ENCODE measurements at places on chromosomes 16 and 17.

DNA sequence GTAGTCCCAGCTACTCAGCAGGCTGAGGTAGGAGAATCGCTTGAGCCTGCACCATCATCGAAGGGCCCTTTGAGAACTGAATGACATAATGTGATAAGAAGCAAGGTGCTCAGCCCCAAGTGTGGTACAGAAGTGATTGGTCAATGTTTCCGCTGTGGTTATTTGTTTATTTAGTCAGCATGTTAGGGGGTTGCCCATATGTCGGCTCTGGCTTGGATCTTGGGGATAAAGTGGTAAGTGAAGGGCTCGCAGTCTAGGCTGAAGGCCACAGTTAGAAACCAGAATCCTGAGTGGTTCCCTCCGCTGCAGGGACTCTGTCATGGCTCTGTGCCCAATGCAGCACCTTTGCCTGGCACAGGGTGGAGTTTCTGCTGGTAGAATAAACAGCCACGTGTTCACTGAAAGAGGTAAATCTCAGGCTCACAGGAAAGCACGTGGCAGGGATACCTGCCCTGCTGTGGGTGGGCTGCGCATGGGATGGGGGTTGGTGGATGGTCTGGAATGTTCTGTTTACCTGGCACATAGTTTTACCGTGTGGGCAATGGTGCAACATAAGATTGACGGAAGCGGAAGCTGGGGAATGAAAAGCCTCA lies 35.4 kb downstream of the SYT17 start:
- DNase-seq: no peak

GRCh38 chr17:34095106-34095505 lies 160.0 kb upstream of the CCL2 start:
- no peak for DNase-seq

DNA sequence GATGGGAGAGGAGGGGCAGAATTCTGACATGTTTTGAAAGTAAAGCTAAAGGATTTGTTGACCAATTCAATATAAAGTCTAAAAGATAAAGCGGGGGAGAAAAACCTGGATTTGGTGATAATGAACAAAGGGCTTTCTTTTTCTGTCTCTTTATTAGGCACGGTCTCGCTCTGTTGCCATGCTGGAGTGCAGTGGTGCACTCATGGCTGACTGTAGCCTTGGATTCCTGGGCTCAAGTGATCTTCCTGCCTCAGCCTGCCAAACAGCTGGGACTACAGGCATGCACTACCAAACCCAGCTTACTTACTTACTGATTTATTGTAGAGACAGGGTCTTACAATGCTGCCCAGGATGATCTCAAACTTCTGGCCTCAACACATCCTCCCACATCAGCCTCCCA lies 7.5 kb downstream of the CDR2 start:
- no peak for DNase-seq

DNA sequence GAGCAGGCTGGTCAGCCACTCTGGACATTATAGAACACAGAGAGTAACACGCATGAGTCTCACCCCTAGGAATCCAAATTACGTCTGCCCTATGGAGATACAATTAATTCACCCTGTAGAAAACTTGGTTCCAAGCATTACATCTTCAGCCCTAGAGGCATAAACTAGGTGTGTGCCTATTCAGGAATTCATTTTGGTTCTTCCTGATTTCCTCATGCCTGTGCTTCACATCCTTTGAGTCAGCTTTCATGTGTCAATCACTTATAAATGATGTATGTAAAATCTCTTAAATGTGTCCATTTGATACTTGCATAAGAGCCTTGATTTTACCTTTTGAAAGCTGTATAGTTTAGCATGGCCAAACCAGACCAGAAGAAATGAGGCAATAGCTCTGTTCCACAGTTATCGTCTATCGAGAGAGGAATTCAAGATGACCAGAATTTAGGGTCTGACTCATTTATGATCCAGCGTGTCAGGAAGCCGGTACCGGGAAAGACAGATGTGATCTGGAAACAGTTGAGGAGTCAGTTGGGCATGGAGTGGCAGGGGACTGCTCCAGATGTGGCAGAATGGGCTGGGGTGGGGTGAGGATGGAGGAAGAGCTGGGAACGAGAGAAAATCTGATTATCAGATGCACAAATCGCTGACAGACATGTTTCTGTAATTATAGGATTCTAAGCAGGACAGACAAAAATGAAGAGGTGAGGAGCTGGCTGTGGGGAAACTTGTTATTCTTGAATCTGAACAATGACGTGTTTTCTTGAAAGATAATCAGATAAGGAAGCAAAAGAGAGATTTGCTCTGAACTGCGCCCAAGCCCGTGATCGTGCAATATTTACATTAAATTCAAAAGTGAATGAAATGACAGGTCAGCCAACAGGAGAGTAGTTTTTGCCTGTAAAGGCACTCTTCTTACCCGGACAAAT lies 76.7 kb downstream of the C16orf95 start:
- no peak for DNase-seq
